NCI-H1930 (cell line): ENCODE measurements at places on chromosomes 3 and 15.
A peak's percentile ranks its signal among the peaks of the same experiment; 100 is the strongest.

DNA sequence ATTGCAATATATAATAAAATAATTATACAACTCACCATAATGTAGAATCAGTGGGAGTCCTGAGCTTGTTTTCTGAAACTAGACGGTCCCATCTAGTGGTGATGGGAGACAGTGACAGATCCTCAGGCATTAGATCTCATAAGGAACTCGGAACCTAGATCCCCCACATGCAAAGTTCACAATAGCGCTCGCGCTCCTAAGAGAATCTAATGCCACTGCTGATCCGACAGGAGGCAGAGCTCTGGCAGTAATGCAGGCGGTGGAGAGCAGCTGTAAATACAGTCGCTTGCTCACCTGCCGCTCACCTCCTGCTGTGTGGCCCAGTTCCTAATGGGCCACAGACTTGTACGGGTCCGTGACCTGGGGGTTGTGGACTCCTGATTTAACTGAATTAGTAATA, 87.8 kb downstream of the P3H2 start:
- DNase-seq, result no peak

- no peak for DNase-seq
These were observed 163.8 kb upstream of the MBNL1 start for GRCh38 chr3:152104847-152105415.

DNA sequence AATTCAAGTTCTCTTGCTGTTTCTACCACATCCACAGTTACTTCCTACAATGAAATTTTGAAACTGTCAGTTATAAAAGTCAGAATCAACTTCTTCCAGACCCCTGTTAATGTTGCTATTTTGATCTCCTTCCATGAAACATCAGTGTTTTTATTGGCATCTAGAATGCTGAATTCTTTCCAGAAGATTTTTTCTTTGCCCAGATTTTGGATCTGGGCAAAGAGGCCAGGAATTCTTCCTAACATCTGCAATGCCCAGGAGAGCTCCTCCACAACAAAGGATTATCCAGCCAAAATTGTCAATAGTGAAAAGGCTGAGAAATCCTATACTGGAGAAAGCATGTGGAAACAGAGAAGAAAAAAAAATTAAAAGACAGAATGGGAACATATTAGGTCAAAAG, 75.5 kb downstream of the SERPINI1 start:
- no peak for DNase-seq

- no peak for DNase-seq
These were observed 184.9 kb downstream of the SOX2 start for GRCh38 chr3:181896605-181897004.

DNA sequence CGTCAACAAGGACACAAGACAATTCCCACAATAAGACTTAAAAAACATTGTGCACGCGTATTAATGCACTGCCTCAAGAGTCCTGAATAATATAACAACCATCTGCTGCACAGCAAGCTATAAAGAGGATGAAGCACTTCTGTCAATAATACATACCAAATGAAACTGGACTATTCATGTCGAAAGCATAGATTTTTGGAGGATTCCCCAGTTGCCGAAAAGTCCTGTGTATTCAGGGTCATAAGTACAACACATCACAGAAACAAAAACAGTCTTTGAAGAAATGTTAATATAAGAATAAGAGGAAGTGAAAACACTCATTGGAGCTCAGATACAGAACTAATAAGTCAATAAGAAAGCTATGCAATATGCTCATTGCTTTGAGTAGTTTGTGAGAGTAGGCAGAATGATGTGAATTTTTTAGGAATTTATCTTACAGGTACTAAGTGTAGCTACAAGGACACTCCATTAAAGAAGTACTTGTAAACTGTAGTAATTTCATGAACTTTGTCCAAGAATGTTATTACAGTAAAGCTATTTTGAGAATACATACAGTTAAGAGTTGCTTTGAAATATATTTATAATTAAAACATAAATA, 31.6 kb downstream of the CBLB start:
- DNase-seq, result no peak

DNA sequence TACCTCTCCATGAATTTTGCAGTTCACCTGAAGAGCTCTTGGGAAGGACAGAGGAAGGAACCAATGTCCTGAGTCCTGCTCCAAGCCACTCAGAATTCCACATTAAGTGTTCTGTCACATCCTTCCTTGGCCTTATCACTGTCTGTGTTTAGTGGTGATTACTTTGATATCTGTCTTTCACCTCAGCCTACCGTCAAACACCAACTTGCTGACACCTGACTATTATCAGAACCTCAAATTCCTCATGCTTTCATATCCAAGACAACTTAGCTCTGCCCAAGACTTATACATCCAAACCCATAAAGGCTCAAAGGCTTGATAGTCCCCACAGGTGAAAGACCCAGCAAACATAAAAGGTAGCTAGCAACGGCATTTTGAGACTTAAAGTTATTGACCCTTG, 280.0 kb downstream of the MEX3B start:
- DNase-seq, result no peak

DNA sequence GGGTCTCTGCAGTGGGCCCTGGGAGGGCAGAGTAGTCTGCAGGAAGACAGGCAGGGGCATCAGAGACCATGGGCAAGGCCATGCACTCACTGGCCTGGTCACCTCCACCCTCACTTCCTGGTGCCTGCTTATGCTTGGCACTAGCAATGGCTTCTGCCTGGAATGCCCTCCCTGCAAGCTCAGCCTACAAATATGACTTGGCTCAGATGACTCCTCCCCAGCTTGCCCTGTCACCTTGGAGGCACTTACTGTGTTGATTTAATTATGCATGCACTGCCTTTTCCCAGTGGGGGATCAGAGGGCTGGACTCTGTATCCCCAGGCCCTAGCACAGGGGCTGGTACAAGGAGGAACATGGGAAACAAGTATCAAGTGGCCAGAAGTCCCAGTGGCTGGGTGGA, 7.8 kb downstream of the C3orf18 start:
- no peak for DNase-seq

DNA sequence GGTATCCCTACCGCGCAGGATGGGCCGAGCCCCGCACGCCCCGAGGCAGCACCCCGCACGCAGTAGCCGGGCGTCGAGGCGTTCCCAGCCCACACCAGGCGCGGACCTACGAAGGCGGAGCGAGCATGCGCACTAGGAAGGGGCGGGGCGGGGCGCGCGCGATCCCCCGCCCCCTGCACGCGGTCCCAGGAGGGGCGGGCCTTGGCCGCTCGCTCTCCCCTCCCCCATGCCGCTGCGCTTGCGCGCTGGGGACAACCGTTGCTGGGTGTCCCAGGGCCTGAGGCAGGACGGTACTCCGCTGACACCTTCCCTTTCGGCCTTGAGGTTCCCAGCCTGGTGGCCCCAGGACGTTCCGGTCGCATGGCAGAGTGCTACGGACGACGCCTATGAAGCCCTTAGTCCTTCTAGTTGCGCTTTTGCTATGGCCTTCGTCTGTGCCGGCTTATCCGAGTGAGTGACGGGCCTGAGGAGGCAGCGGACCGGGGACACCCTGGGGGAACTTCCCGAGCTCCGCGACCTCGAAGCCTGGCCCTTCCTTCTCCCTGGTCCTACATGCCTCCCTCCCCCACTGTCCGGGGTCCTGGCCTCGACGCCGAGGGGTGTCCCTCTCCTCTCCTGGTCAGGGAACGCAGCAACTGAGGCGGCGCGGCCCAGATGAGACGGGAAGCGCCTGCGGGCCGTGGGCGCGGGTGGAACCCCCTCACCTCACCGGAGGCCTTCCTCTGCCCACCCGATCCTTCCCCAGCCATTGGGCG, at the start of gene SPESP1:
Gene SPESP1, plus strand, starts transcription at position 258 of the 755 bp plus-strand sequence. Its CDS starts 129 bp downstream, at position 387.
- DNase-seq, result no peak

- no peak for DNase-seq
These were observed 17.5 kb downstream of the IL1RAP start for GRCh38 chr3:190531406-190531805.

DNA sequence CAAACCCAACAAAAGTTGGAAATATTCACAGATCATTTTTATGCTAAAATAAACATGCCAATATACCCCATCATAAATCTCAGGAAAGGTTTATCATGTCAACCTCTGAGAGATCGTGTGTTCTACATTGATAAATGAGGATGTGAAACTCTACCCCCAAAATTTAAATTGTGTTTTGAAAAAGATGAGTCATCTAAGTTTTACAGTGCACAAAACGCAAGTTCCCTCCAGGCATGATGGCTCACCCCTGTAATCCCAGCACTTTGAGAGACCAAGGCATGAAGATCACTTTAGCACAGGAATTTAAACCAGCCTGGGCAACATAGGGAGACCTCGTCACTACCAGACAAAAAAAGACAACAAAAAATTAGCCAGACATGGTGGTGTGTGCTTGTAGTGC, 1487.0 kb upstream of the GBE1 start:
- no peak for DNase-seq

- DNase-seq, result no peak
These were observed 77.0 kb downstream of the SLC9A9 start for GRCh38 chr3:143771258-143771657.

GRCh38 chr3:126098391-126098858, 14.5 kb upstream of the SLC41A3 start:
- no peak for DNase-seq

DNA sequence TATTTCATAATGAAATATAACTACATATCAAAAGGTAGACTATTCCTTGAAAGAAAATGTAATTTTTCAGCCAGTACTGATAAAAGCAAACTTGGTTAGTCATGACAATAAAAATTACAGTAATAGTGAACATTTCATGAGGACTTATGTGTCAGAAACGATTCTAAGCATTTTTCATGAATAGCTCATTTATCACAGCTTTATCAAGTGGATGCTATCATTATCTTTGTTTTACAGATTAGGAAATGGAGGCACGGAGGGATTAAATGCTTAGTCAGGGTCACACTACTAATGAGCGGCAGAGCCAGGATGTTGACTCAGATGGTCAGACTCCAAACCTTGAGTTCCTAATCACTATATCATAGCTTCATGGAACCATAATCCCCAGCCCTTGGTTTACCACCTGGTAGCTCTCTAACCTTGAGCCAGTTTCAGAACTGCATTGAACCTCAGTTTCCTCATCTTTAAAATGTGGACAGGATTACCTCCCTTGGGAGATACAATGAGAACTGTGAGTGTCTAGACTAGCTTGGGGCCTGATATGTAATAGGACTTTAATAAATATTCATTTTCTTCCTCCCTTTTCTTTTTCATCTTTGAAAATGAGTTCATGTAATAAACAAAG, 85.4 kb downstream of the TNIK start:
- DNase-seq, result no peak

GRCh38 chr15:82874961-82875360, 65.5 kb downstream of the WHAMM start:
- DNase-seq, result no peak

GRCh38 chr3:88307666-88308065, 157.9 kb downstream of the C3orf38 start:
- no peak for DNase-seq

DNA sequence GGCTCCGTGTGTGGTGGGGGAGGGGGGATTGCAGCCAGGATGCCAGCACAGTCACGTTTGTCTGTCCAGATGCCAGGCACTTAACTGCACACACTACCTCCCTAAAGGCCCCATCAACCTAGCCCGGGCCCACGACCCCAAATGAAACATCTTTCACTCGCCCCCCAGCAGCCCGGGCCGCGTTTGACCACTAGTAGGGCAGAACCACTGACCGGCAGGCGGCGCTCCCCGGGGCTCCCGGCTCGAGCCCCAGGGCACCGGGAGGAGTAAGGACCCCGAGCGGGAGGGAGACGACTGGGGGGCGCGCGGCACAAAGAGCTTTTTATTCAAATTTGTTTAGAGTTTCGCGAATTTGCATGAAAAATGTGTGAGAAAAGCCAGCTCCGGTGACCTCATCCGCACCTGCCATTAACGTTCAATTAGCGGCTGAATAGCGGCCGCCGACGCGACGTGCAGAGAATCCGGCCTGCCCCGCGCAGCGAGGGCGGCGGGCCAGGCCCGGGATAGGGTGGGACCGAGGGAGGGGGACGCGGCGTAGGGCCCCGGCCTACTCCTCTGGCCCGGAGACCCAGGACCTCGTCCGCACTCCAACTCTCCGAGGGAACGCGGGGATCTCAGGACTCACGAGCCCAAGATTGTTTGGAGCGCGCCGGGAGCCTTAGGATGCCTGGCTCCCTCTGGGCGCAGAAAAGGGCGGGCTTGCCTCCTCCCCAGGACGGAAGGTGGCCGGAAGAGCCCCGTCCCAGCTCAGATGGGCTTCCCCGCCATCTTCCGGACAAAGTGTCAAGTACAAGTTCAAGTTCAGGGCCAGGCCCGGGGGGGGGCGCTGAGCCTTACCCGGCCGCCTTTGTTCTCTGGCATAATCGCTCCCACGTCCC, 64.9 kb upstream of the POLG start:
- DNase-seq, result peak; percentile 64

DNA sequence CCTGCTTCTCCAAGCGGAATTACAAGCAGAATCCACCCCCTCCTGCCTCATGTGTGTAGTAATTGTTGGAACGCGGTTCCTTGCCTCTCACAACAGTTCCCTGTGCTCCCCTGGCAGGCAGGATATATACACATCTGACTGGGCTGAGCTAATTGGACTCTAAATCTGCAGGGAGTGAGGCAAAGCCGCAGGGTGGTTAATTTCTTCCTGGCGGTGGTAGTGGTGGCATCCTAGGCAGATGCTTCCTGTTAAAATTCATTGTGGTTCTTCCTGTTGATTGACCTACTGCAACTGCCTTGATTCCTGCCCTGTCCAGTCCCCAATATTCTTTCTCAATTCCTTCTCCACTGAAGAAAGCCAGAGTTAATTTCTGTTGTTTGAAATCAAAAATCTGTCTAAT, 202.9 kb upstream of the PROK2 start:
- no peak for DNase-seq

- no peak for DNase-seq
These were observed 981.9 kb downstream of the TUSC7 start for GRCh38 chr3:117691526-117691925.

- DNase-seq, result no peak
These were observed 64.6 kb downstream of the CPN2 start for GRCh38 chr3:194286375-194287146.

GRCh38 chr15:67048281-67049279, 16.8 kb upstream of the SMAD3 start:
- no peak for DNase-seq

DNA sequence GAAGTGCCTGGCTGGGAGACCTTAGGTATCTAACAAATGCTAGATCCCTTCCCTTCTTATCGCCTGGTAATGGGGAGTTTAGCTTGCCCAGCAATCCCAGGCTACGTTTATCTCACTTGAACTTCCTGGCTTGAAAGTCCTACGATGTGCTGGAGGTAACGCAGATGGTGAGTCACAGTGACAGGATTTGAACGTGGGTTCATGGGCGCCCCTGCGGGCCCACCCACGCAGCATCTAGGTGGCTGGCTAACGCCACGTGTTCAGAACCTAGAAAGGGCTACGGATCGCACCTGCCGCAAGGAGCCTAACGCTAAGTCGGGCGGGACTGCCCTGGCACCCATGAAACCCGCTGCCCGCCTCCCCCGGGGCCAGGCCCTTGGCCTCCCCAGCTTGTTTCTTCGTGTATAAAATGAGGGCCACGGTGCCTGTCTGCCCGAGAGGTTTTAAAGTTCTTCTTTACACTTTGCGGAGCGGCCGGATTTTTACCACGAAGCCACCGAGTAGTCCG, 600 bp upstream of the USP3 start:
- no peak for DNase-seq

GRCh38 chr3:62318752-62319569, 54.4 kb downstream of the FEZF2 start:
- DNase-seq, result peak; percentile 72

- no peak for DNase-seq
These were observed 17.0 kb upstream of the RPN1 start for GRCh38 chr3:128667641-128668040.
